Bronchial smooth muscle cell (primary cell): ENCODE measurements at places on chromosomes 11 and 22. TPM values are rescaled to one million over a fixed set of nuclear protein-coding genes. Genes with fewer than 3 reads are reported as not detected.

Gene SEC14L2
- 9.1 and 19.1 TPM in 2 replicates for total RNA-seq

Gene LDHA
- total RNA-seq = 169 and 365 TPM in 2 replicates

Gene OR51E2
- under 0.01 TPM in 1 of 2 replicates, not detected in the other for total RNA-seq

Gene NXPE1
- total RNA-seq = not detected in 2 replicates

Gene PRR5L
- total RNA-seq = 0.69 and 1.9 TPM in 2 replicates

Gene DDTL
- 2.7 and 4.1 TPM in 2 replicates for total RNA-seq

Gene FJX1
- 3.8 and 4.6 TPM in 2 replicates for total RNA-seq

Gene LRRC56
- total RNA-seq = 0.95 and 1.0 TPM in 2 replicates

Gene TMEM151A
- total RNA-seq = 0.09 and 0.16 TPM in 2 replicates

Gene SLC15A3
- total RNA-seq = 11.0 and 22.6 TPM in 2 replicates

Gene DLG2
- 3.3 TPM in 2 replicates for total RNA-seq

Gene MMP7
- not detected in 2 replicates for total RNA-seq

Gene SYCE3
- 0.94 TPM in 1 of 2 replicates, not detected in the other for total RNA-seq

Gene CST6
- 0.16 and 0.17 TPM in 2 replicates for total RNA-seq

Gene EHF
- total RNA-seq = 0.16 and 1.4 TPM in 2 replicates

Gene ANO5
- total RNA-seq = not detected in 2 replicates

Gene C11orf16
- total RNA-seq = not detected in 2 replicates

Gene PANX3
- total RNA-seq = not detected in 2 replicates

Gene PRR14L
- total RNA-seq = 10.0 and 12.0 TPM in 2 replicates

Gene RFPL1
- total RNA-seq = not detected in 2 replicates

Gene RBM4
- 118 and 174 TPM in 2 replicates for total RNA-seq

Gene AMOTL1
- total RNA-seq = 22.4 and 29.7 TPM in 2 replicates

Gene MMP11
- total RNA-seq = 5.0 and 12.5 TPM in 2 replicates

Gene MRGPRX3
- not detected in 2 replicates for total RNA-seq

Gene FAM76B
- total RNA-seq = 8.4 and 14.2 TPM in 2 replicates

Gene COX8A
- total RNA-seq = 313 and 411 TPM in 2 replicates

Gene ZDHHC13
- 9.1 and 12.5 TPM in 2 replicates for total RNA-seq

Gene MMP13
- not detected in 2 replicates for total RNA-seq

Gene OR5L1
- not detected in 2 replicates for total RNA-seq

Gene OR4S1
- total RNA-seq = not detected in 2 replicates

Gene IGLL1
- total RNA-seq = not detected in 2 replicates

Gene KRTAP5-11
- not detected in 2 replicates for total RNA-seq

Gene SCYL1
- 69.7 and 74.6 TPM in 2 replicates for total RNA-seq

Gene F2
- 0.16 TPM in 1 of 2 replicates, not detected in the other for total RNA-seq

Gene OR51B5
- 0.26 and 0.32 TPM in 2 replicates for total RNA-seq

Gene PANX2
- 0.16 and 0.52 TPM in 2 replicates for total RNA-seq

Gene NRIP3
- 3.0 and 15.9 TPM in 2 replicates for total RNA-seq

Gene CCDC89
- total RNA-seq = 7.1 and 8.7 TPM in 2 replicates

Gene GGTLC2
- not detected in 2 replicates for total RNA-seq

Gene DGCR8
- 26.3 and 33.0 TPM in 2 replicates for total RNA-seq

Gene MYRF
- 0.09 and 0.16 TPM in 2 replicates for total RNA-seq

Gene JHY
- 0.60 and 2.2 TPM in 2 replicates for total RNA-seq

Gene PRG2
- total RNA-seq = not detected in 2 replicates

Gene INPP5J
- total RNA-seq = 0.16 and 0.17 TPM in 2 replicates

Gene ABCG4
- total RNA-seq = 0.09 and 0.16 TPM in 2 replicates

Gene CCDC90B
- 66.4 and 78.9 TPM in 2 replicates for total RNA-seq

Gene CNTF
- 0.95 and 1.1 TPM in 2 replicates for total RNA-seq

Gene ROBO4
- 0.09 and 1.1 TPM in 2 replicates for total RNA-seq

Gene SSH3
- 16.2 and 19.1 TPM in 2 replicates for total RNA-seq

Gene CRYBB3
- not detected in 2 replicates for total RNA-seq

Gene KRTAP5-9
- total RNA-seq = not detected in 2 replicates

Gene ADM2
- total RNA-seq = 0.16 and 0.86 TPM in 2 replicates
